ENCODE measurements at places on chromosomes 3 and 15.

- no peak for DNase-seq
Observed at GRCh38 chr3:58203541-58203940, 7.2 kb downstream of the DNASE1L3 start.

GRCh38 chr3:136979684-136980083, 21.9 kb downstream of the IL20RB start:
- no peak for DNase-seq

DNA sequence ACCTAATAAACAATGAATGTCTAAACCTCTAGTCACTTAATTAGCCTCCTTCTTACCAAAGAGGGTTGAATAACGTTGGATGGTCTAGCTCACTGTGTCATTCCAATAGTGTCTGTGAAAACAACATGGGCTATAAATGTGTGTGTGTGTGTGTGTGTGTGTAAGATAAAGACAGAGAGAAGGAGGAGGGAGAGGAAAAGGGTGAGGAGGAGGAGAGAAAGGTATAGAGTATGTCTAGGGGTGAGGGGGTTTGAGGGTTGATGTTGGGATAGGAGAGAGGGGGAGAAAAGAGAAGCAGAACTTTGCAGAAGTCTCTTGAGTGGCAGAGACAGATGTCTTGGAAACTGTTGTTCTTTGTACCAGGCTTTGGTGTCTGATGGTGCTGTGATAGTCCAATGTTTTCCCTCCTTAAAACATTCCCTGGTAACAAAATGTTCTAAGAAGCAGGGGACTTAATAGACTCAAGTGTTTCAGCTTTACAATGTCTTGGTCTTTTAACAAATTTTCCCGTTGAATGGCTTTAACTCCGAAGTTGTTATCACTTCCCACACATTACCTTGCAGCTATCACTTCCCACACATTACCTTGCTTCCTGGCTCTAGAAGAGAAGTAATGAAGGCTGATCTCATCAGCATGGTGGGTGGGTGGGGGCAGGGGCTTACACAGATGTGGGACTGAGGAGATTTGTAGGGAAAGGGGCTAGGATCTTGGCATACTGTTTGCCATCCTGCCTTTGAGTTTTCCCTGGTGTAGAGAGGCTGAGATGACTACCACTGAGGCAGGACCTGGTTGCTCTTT, 57.8 kb upstream of the ETV5 start:
- no peak for DNase-seq

- DNase-seq, result no peak
Observed at GRCh38 chr15:60718661-60719069, 239.7 kb upstream of the ICE2 start.

DNA sequence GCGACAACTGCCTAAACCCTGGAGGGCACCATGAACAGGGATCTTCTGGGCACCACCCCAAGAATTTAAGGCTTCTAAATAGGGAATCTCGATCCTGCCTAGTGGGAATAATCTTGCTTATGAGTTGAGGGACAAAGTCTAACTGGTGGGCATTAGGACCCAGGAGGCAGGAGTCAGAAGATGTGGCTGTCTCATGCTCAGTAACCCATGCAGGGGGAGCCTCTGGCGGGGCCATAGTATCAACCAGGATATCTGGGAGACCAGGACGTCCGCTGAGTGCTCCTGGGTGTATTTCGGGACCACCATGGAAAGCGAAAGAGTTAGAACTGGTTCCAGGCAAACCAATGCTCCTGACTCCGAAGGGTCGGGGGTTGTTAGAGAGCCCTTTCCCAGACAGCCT, 356.1 kb downstream of the OTOL1 start:
- no peak for DNase-seq

DNA sequence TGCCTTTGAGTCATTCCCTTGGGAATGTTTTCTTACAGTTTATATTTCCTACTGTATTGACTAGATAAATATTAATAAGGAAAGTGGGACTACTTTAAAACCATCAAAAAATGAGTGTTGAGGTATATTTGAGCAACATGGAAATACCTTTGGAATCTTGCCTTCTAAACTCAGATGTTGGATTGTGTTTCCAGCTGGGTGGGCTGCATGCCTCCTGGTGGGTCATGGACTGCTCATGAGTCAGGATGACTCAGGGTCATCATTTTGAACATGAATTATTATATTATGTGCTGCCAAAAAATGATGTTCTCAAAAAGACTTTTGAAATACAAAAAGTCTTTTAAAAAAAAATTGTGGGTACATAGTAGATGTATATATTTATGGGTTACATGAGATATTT, 41.1 kb upstream of the APH1B start:
- no peak for DNase-seq

- DNase-seq, result no peak
Observed at GRCh38 chr3:129953621-129954020, 20.9 kb upstream of the TRH start.

DNA sequence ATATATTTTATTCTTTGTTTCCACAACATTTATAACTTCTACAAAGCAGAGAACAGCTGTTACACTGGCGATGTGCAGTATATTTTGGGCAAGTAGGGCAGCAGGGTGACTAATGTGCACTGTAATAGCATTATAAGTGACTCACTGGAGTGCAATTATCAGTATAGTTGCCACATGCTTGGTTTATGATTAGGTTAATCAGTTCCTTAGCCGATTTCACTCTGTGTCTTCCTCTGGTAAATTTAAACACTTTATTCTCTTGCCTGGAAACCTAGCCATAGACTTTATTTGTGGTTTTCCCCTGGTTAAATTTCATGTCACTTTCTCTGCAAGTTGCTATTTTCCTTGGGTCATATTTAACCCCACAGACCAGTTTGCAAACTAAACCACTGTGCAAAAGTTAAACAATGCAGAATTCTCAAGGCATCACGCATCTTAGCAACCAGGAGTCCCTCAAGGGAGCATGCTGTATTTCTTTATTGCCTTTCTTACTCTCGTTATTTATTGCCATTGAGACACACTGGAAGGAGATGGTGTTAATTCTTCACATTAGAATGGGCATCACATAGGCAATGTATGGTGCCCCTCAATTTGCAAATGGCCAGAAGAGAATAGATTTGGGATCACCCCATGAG, 690.2 kb upstream of the DPPA4 start:
- no peak for DNase-seq

GRCh38 chr3:18334837-18335601, 90.1 kb downstream of the SATB1 start:
- no peak for DNase-seq

- DNase-seq, result no peak
Observed at GRCh38 chr3:129794311-129795185, 99.0 kb downstream of the TMCC1 start.

DNA sequence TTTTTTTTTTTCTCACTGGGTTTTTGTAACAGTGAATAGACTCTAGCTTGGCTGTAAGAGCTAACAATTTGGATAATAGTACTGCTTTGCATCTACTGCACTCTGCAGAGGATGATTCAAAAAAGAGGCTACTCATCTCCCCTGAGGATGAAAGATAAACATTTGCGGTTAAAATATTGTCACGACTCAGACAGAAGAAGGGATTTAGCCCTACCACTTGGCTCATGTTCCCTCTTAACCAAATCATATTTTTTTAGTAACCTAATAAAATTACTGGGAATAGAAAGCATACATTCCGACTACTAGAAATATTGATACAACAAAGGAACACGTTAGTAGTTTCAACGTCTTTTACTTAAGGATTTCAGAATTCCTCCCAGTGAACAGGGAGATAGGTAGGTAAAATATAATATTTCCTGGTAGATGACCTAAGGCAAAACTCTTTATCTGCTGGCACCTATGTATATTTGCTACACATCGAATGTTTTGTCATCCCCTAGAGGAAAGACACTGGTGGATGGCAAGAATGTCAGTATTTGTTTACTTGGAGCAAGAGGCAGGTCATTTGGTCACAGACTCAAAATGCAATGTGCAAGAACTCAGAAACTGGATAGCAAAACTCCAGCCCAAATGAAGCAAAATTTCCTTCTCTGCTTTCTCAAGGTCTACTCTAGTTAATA, 110.8 kb downstream of the GREM1 start:
- DNase-seq, result no peak

GRCh38 chr15:49645941-49646340, 25.1 kb downstream of the DTWD1 start:
- no peak for DNase-seq

DNA sequence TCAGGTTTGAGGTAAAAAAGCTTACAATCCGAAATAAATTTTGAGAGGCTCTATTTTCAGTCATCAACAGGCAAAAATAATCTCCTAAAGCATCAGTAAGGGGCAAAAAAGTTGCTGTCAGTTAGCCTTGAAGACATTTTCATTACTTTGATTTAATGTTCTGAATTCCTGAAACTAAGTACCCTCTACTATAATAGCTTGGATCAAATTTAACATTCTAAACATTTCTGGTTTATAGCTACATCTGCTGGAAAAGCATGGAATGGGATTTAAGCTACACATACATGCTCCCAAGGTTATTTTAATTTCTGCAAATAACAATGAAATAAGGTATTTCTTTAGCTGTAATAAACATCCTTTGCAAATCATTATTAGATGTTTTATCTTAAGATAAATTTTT, 245.4 kb downstream of the ULK4 start:
- DNase-seq, result no peak

GRCh38 chr15:52764731-52765130, 25.4 kb downstream of the ONECUT1 start:
- DNase-seq, result no peak

- no peak for DNase-seq
Observed at GRCh38 chr3:137962251-137962650, 47.7 kb upstream of the CLDN18 start.

DNA sequence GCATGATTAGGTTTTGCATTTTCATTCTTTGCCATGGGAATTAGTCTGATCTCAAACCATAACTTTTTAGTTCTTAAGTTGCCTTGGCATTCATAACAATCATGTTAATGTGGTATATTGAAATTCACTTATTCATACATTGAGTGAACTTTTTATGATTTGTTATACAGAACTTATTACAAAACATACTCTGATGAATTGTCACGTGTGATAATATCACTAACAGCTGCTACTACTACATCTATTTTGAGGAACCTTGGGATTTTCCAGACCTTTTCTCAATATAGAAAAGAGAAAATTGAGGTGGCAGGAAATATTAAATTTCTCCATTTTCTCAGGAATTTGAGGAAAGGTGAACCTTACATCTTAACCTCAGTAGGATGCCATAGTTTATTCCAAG, 9.2 kb downstream of the LXN start:
- DNase-seq, result no peak

DNA sequence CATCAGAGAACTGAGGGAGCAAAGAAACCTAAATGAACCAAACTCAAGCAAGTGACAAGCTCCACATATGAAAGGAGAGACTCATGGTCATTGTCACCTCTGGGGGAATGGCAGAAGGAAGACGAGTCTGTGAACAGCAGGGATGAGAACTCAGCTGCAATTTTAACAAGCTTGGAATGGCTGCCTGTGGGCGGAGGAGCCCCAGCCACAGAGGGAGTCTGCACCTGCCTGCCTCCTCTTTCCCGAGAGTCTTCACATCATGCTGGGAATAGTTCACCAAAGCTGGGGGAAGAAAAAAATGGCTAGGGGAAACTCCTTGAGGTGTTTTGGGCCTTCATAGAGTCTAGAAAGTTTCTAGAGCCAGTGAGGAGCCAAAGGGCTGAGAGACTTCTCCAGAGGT, 21.3 kb upstream of the BHLHE40 start:
- no peak for DNase-seq

DNA sequence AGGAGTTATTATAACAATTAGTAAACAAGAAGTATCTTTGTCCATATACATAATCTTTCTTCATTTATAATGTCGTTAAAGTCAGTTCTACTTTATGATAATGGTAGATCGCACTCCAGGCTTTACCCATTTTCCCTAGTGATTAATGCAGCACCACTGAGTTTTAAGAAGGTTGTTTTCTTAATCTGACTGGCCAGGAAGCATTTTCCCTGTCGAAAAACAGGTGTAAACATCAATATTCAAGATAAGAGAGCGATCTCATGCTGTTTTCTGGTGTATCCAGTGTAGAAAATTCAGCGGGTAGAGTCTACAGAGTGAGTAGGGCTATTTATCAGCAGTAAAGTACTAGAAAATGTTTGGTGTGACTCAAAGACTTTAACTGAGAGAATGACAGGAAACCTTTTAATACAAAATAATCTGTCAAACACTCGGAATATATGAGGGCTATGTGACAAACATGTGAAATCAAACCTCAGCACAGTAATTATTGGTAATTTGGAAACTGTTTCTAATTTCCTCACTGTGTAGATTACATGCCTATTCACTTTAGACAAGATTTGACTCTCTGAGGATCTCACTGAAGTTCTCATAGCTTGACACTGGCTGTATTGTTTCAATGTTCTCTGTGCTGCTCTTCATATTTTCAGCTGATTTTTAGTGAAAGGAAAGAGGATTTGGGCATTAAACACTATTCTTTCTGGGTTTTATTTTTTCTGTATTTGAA, 1013.2 kb downstream of the VGLL3 start:
- DNase-seq, result no peak

- no peak for DNase-seq
Observed at GRCh38 chr15:21271566-21271965, 168.7 kb downstream of the POTEB3 start.

DNA sequence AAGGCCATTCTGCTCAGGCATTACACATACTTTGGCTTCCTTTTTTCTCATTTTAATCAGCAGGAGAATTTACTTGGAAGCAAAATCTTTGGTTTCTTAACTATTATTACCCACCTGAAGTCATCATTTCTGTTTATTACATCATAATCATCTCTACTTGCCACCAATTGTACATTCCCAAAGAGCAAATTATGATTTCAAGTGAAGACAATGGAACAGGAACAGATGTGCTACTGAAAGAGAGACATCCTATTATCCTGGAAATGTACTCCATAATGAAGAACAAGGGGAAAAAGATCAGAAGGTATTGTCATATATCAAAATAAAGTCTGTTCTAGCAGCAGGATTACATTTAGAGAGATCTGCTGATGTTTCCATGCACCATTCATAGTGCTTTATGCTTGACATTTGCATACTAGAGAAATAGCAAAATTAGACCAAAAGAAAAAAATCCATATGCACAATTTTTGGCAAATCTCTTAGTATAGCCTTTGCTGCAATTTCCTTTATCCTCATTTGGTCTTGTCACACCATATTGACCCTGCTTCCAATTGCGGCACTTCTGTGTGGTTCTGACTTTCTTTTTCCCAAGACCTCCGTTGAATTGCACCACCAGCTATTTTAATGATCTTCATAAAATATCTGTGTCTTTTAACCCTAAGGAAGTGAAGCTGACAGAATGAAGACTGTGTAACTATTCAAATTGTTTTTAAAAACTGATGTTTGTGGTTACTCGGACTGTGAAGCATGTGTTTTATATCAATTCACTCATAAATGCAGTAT, 683.8 kb downstream of the ZNF385D start:
- no peak for DNase-seq

Measured in CD4-positive, alpha-beta T cell treated with Interleukin-12 subunit alpha and Interleukin-12 subunit beta, for 1 hour (primary cell).